Stimulated activated CD4-positive, alpha-beta T cell treated with anti-CD3 and anti-CD28 coated beads, Interleukin-1b, Interleukin-23, amount 100 ng/mL, for 1 hour (primary cell): ENCODE measurements at places on chromosomes 5 and 9.
A peak's percentile ranks its signal among the peaks of the same experiment; 100 is the strongest.

GRCh38 chr5:104016646-104017045, 454.1 kb upstream of the NUDT12 start:
- DNase-seq = no peak

DNA sequence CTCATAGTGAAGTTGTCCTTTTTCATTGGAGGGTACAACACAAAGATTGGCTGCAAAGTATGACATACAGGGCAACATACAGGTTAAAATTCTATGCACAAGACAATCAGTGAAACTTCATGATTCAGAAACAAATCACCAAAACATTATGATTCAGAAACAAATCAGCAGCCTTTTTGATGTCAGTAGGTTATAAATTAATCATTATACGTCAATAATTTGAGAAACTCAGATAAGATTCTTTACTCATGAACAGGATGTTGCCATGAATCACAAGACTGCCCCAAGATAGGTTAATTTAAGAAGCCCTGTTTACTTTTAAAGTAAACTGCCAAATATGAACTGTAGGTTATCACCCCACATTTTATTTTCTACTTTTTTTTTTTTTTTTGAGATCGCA, 62.2 kb upstream of the IL33 start:
- no peak for DNase-seq

DNA sequence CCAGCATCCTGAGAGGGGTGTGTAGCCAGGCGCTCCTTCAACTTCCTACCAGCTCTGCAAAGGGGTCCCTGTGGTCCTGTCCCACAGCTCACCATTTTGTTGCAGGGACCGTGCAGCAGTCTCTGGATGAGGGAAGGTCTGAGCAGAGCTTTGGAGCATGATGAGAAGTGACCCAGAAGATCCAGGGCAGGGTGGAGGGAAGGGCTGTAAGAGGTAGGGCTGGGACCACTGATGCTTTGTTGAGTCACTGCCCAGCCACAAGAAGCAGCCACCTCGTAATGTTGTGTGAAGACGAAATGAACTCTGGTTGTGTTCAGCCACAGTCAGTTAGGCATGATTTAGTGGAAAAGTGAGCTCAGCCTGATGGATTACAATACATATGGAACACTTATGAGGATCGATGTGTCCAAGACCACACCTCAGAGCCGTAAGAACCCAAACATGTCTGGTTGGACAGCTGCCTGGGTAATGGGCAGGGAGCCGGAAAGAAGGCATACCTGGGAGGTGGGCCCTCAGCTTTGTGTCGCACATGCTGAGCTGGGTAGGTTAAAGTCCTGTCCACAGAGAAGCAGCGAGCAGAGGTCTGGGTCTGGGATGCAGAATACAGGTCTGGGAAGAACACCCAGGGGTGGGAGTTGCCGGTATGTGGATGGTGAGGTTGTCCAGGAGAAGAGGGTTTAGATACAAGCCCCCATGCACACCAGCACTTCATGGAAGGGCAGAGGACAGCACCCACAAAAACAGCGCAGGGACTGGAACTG, 250.1 kb downstream of the GADD45G start:
- no peak for DNase-seq

GRCh38 chr9:81526587-81526986, 162.8 kb downstream of the TLE1 start:
- no peak for DNase-seq

DNA sequence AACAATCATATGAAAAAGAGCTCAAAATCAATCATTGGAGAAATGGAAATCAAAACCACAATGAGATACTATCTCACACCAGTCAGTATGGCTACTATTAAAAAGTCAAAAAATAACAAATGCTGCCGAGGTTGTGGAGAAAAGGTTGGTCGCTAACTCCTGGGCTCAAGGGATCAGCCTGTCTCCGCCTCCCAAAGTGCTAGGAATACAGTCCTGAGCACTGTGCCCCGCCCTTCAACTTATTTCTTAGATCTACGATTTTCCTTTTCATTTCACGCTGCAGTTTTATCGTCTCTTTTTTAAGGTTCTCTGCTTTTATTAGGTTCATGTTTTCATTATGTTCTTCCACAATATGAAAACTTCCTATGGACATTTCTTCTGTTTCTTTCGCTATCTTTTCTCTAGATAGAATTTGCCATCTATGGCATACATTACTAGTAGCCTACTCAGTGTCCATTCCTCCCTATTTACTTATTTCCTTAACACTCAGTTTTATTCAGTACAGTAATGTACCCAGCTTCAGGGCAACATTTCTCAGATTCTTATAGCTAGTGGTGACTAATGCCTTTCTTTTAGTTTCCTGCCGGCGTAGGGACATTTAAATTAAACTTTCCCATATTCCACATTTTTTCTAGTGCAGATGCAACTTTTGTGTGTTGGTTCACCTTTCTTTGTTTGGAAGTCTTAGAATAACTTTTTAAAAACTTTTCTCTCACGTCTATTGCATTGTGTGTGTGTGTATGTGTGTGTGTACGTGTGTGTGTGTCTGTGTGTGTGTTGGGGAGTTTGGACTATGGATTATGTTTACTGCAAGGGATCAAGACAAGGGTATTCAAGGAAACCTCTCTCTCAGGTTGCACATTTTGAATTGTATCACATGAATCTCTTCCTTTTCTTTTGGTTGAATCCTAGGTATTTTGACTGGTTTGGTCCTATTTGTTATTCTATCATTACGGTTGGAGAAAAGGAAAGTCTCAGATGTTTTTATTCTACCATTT, 21.6 kb upstream of the FBN2 start:
- no peak for DNase-seq

- DNase-seq = no peak
These were observed 23.2 kb downstream of the ECM2 start for GRCh38 chr9:92512622-92513021.

DNA sequence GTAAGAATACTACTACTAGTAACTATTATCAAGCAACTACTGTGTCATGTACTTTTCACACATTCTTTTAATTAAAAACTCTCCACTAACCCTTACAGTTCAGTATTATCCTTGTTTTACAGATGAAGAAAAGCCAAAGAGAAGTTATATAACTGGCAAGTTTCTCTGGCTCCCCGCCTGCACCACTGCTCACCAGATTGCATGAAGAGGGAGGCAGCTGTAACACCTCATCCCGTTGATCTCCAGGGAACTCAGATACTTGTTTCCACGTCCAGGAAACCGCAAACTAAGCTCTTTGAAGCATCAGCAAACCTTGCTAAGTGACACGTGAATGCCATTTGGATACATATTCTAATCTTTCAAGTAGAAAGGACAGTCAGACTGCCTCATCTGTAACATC, 70.3 kb downstream of the RIGI start:
- DNase-seq = no peak

DNA sequence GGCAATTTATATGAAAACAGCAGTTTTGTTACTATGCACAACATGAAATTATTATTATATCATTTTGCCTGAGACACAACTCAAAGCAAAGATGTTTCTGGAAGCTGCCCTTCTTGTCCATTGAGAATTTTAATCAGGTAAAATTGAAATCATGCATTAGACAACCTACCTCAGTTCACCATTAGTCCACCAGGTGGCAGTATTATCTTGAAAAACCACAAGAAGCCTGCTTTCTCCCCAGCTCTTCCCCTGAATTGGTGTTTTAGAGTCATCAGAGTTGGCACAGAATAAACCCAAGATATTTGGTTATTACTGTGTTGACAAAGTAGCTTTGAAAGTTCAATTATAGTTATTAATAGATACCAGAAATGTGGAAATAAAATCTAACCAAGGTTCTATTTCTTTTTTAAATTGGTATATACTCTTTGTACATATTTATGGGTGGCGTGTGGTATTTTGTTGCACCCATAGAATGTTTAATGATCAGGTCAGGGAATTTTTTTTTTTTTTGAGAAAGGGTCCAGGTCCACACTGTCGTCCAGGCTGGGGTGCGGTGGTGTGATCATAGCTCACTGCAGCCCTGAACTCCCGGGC, 25.7 kb downstream of the UTP15 start:
- peak; percentile 8 for DNase-seq

- DNase-seq = no peak
These were observed 157.8 kb downstream of the KCTD16 start for GRCh38 chr5:144328494-144328893.

DNA sequence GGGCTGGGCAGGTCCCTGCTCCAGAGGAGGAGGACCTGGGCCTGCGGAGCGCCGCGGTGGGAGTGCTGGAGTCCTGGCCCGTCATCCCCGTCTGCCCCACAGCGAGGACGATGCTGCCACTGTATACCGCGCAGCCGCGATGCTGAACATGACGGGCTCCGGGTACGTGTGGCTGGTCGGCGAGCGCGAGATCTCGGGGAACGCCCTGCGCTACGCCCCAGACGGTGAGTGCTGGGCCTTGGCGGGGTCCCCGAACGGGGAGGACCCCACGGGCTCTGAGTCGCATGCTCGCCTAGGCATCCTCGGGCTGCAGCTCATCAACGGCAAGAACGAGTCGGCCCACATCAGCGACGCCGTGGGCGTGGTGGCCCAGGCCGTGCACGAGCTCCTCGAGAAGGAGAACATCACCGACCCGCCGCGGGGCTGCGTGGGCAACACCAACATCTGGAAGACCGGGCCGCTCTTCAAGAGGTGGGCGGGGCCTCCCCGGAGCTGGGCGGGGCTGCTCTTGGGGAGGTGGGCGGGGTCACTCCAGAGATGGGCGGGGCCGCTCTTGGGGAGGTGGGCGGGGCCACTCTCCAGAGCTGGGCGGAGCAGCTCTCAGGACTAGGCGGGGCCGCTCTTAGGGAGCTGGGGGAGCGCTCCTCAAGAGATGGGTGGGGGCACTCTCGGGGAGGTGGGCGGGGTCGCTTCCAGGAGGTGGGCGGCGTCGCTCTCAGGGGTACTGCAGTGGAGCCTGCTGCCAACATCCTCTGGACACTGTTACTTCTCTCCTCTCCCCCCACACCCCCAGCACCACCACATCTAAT, 13.1 kb downstream of the LRRC26 start:
- DNase-seq = peak; percentile 24

- no peak for DNase-seq
These were observed 11.9 kb upstream of the MELK start for GRCh38 chr9:36560771-36561170.

DNA sequence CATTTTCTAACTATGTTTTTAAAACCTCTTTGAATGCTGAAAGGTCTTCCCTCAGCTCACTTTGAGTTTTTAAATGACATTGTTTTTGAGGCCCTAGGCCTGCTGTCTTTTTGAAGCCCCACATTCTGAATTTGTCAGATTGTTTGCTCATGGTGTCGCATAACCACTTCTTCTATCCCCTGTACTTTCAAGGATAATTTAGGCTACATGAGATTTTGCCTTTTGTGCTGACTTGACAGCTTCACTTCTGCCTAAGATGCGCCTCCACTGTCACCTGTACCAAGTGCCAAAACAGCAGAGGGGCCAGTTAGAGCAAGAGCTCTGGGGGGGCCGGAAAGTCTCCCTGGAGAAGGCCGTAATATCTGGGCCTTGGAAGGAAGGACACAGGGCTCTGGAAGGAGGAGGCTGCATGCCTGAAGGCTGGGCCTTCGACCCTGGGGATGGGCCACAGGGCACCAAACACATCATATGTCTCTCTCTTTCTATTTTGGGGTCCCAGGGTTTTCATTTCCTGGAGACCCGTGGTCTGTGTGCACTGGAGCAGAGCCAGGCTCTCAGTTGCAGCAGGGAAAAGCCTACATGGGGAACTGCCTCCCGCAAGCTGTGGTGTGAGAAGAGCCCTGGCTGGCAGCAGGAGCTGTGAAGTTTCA, 49.1 kb downstream of the NDST1 start:
- no peak for DNase-seq

- DNase-seq = no peak
These were observed 73.2 kb downstream of the SH3PXD2B start for GRCh38 chr5:172380987-172381643.

- no peak for DNase-seq
These were observed 360.1 kb upstream of the C9orf72 start for GRCh38 chr9:27933210-27934025.

- DNase-seq = no peak
These were observed 667.3 kb upstream of the CDH9 start for GRCh38 chr5:27705661-27706060.

DNA sequence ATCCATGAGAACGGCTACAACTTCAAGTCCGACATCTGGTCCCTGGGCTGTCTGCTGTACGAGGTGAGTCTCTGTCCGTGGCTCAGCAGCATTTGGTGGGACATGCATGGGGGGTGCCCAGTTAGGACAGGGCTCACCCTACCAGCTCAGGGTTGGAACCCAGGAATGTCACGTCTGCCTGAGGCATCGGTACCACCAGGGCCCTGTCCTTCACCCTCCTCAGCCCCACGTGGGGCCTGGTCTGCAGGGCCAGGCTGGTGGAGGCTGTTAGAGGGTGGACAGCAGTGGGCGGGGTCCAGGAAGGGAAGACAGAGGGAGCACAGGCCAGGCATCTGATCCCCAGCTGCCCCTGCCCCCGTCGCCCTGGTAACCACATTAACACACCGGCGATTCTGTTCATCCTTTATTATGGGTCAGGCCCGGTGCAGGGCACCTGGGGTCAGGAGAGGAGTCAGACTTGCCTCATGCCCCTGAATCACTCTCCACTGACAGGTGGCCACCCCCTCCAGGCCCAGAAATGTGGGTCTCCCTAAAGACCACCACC, 75.6 kb downstream of the PSMB7 start:
- no peak for DNase-seq

- no peak for DNase-seq
These were observed 74.1 kb upstream of the SAP30L start for GRCh38 chr5:154371687-154372086.

GRCh38 chr5:91313757-91314673, 69.1 kb downstream of the ARRDC3 start:
- peak; percentile 47 for DNase-seq

GRCh38 chr5:34712565-34712964, 56.4 kb downstream of the RAI14 start:
- no peak for DNase-seq

DNA sequence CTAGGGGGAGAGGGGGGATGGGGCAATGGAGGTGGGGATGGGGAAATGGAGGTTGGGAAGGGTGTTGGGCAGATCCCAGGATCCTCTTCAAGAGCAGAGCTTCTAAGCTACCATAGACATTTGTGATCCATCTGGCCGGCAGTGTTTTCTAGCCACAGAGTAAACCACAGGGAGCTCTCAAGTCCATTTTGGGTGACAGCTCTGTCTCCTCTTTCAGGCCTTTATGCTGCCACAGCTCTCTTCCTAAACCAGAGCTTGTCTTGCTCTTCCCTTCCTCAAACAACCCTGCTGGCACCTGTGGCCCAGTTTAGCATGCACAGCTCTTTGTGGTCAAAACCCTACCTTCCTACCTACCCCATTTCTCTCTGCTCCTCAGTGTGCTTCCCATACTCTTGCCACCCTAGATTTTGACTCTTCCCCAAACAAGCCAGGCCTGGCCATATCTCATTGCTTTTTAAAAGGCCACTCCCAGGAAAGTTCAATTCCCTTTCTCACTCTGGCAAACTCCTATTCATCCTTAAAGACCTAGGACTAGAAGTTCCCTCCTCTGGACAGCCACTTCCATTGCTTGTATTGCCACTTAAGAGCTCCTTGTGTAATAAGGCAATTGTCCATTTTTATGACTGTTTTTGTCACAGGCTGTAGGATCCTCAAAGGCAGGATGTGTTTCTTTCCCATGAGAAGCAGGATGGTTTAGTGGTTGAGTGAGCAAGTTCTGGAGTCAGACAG, 84.3 kb upstream of the PANK3 start:
- DNase-seq = no peak
